HAP-1 (cell line): ENCODE measurements at places on chromosomes 16 and 17.

GRCh38 chr16:7182510-7183109 lies 150.0 kb upstream of the RBFOX1 start:
- no peak for DNase-seq

GRCh38 chr16:63530974-63531373 lies 1494.7 kb upstream of the CDH8 start:
- no peak for DNase-seq

- DNase-seq: no peak
Observed at GRCh38 chr17:49978501-49978900, 9.5 kb downstream of the DLX4 start.

GRCh38 chr17:28684963-28685362 lies 23.0 kb downstream of the SUPT6H start:
- DNase-seq: no peak

DNA sequence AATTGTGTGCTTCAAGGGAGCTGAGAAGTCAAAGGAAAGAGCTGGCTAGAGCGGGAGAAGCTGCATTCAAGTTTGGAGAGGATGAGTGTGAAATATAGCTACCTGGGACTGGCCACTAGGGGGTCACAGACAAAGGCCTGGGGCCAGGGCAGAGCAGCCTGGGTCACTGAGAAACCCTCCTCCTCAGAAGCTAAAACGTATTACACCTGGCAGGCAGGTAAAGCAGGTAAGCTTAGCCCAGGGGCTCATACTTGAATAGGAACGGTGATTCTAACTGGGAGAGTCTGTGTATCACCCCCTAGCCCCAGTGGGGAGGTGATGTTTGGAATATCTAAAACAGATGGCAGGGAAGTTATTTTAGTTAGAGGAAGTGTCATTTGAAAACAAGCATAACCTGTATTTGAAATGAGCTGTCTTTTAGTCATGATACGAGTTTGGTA lies 6.8 kb downstream of the KRT37 start:
- peak; percentile 15 for DNase-seq

- no peak for DNase-seq
Observed at GRCh38 chr17:71142333-71142732, 973.0 kb downstream of the KCNJ2 start.

DNA sequence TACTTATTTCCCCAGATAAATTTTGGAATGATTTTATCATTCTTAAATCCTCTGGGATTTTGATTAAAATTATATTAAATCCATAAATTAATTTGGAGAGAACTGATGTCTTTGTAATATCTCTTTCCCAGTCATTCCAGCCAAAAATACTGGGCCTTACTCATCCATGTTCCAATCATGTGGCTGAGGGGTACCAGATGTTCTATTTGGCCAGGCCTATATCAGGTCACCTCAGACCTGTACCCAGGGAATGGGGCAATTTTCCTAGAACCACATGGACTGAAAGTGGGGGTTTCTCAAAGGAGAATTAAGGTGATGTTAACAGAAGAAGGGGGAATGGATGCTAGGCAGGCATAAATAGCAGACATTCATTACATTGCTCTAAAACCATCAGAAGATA lies 7.5 kb downstream of the SNTB2 start:
- no peak for DNase-seq

DNA sequence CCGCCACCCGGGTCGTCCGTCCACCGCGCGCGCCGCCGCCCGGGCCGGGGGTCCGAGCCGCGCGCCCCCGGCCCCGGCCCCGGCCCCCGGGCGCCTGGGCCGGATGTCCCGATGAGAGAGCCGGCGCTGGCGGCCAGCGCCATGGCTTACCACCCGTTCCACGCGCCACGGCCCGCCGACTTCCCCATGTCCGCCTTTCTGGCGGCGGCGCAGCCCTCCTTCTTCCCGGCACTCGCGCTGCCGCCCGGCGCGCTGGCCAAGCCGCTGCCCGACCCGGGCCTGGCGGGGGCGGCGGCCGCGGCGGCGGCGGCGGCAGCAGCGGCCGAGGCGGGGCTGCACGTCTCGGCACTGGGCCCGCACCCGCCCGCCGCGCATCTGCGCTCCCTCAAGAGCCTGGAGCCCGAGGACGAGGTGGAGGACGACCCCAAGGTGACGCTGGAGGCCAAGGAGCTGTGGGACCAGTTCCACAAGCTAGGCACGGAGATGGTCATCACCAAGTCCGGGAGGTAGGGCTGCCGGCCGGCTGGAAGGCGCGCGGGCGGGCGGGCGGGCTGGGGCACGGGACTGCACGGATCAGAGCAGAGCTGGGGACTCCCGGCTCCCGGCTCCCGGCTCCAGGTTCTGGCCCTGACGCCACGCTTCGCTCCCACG lies 548 bp downstream of the TBX2 start:
- DNase-seq: no peak

GRCh38 chr17:46960152-46960551 lies 18.9 kb downstream of the RPRML start:
- no peak for DNase-seq

DNA sequence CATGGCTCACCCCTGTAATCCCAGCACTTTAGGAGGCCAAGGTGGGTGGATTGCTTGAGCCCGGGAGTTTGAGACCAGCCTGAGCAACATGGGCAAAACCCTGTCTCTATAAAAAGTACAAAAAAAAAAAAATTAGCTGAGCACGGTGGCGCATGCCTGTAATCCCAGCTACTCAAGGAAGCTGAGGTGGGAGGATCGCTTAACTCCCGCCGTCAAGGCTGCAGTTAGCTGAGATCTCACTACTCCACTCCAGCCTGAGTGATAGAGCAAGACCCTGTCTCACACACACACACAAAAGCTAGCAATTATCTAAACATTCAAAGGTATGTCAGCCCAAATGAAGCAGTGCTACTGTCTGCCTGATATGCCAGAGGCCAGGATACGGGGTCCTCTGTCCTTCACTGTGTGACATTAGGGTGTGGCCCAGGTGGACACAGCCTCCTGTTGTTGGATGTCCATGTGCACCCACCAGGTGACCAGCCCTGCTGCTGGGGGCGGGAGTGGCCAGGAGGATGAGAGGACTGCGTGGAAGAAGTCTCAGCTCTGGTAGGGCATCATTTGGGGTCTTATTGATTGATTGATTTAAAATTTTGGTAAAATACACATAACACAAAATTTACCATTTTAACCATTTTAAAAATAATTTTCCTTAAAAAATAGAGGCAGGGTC lies 3.9 kb downstream of the NLRC3 start:
- DNase-seq: no peak

DNA sequence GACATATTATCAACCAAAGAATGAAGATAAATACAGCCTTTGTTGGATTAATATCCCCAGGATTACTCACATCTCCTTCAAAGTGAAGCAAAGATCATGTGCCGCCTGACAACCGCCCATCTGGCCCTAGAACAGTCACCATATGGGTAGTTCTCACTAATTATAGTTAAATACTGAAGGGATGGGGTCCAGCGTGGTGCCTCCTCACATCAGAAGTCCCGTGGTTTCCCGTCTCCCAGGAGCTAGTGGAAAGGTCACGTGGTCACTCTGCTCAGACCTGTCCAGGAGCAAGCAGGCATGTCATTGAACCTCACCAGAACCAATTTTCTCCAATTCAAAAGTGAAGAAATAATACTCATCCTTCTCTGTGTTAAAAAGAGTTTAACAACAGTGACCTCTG lies 434.5 kb downstream of the SHISA9 start:
- no peak for DNase-seq

- DNase-seq: peak; percentile 40
Observed at GRCh38 chr17:1367351-1367745, 32.7 kb downstream of the YWHAE start.

DNA sequence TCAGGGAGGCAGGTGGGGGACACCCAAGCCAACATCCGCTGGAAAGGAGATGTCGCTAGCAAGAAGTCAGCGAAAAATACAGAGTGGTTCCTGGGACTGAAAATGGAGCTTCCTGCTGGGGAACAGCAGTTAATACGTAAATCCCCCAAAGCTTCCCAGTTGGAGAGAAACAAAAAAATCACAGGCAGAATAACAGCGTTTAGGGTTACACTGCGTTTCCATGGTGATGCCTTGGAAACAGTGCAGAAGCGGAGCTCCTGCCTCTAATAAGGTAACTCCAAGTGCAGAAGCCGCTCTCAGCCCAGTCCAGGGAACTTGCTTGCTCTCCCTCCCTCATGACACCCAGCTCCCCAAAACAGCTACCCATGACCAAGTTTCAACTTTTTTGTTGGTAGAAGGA lies 73.4 kb downstream of the PLD6 start:
- no peak for DNase-seq

DNA sequence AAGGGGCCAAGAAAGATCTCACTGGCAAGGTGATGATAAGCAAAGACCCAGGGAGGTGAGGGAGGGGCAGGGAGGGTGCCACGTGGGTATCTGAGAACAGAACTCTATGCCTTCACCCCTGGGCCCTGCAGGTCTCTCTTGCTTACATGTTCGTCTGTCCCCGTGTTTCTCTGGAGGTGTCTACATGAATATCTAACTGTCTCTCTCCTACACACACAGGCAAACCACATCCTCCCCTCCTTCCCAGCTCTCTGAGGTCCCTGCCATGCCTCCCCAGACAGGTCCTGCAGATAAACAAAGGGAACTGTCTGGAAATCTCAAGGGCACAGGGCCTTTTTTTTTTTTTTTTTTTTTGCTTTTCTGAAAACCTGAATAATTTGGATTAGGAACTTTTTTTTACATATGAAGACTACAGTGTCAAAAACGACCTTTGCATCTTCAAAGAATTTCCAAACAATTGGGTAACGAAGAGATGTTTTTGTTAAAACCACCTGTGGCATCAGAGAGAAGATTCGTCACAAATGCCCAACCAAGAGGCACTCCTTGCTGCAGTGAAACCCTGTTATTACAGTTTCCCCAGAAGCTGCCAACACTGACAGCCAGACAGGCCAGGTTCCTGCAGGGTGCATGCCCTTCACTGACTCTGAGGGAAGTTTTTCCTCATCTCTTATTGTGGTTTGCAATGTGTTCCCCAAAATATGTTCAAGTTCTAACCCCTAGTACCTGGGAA lies 17.8 kb downstream of the PLLP start:
- DNase-seq: no peak

DNA sequence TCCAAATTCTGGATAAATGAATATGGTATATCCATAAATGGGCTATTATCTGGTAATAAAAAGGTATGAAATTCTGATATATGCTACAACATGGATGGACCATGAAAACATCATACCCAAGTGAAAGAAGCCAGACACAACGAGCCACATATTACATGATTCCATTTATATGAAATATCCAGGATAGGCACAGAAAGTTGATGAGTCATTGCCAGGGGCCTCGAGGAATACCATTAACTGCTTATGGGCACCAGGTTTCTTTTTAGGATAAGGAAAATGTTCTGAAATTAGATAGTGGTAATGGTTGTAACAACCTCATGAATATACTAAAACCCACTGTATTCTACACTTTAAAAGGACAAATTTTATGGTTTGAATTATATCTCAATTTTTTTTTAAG lies 123.2 kb downstream of the PITPNC1 start:
- no peak for DNase-seq

- peak; percentile 60 for DNase-seq
Observed at GRCh38 chr16:76583466-76583865, 306.3 kb downstream of the CNTNAP4 start.

- no peak for DNase-seq
Observed at GRCh38 chr16:85286951-85287814, 174.9 kb upstream of the CIBAR2 start.

- DNase-seq: no peak
Observed at GRCh38 chr17:21094298-21094704, 32.5 kb upstream of the DHRS7B start.

- no peak for DNase-seq
Observed at GRCh38 chr17:45759761-45760160, 24.4 kb upstream of the CRHR1 start.

- DNase-seq: no peak
Observed at GRCh38 chr16:6284731-6285130, 1047.9 kb upstream of the RBFOX1 start.

GRCh38 chr17:77441940-77442339 lies 301.2 kb downstream of the SEC14L1 start:
- DNase-seq: no peak

GRCh38 chr16:1541293-1542165 lies 8.1 kb downstream of the TMEM204 start:
- DNase-seq: no peak

GRCh38 chr16:21097151-21097550 lies 53.5 kb downstream of the DNAH3 start:
- DNase-seq: no peak

DNA sequence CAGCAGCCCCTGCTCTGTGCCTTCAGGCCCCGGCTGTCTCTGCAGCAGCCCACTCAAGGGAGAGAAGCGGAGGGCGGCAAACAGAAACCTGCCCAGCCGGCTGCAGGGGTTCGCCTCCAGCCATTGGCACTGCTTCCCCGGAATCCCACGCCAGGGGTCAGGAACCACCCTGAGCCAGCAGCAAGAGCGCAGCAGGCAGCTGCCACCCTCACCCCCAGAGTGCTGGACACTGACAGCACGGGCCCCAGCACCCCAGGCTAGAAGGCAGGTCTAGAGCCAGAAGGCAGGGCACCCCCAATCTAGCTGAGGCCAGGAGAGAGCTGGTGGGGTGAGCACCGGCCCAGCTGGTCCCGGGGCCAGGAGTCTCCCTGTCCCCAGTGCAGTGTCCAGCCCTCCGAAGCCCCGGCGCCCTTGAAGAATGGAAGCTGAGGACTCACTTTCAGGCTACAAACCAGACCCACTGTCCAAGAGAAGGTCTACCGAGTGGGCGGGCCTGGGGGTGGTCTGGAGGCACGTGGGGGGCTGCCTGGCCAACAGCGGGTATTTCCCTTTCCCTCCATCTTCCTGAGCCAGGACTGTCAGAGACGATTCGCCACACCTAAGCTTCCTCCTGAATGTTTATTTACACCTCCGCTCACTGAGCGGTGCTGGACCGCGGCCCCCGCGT lies 8.4 kb downstream of the UBALD2 start:
- no peak for DNase-seq

DNA sequence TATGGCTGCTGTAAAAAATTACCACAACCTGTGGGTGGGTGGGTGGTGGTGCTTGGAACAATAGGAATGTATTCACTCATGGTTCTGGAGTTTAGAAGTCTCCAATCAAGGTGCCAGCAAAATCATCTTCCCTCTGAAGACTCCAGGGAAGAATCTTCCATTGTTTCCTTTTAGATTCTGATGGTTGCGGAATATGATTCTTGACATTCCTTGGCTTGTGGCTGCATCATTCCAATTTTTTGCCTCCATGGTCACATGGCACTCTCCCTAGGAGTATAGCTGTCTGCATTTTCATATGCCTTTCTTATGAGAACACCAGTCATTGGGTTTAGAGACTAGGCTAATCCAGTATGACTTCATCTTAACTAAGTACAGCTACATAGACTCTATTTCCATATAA lies 401.0 kb downstream of the HS3ST3B1 start:
- DNase-seq: no peak

- DNase-seq: no peak
Observed at GRCh38 chr17:46795379-46795952, 23.0 kb downstream of the WNT3 start.
